ENCODE measurements at places on chromosomes 11 and 22.
A peak's percentile ranks its signal among the peaks of the same experiment; 100 is the strongest.

DNA sequence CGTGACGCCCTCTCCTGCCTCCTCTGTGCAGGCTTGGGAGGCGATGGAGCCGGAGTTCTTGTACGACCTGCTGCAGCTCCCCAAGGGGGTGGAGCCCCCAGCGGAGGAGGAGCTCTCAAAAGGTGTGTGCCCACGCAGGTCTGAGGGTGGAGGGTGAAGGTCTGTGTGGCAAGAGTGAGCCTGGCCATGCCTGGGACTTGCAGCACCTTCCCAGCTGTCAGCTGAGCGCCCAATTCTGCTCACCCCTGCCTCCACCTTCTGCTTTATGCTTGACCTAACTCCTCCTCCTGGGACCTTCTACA, 2.5 kb downstream of the PARVG start:
- DNase-seq = no peak

GRCh38 chr11:82995235-82995634, 76.5 kb downstream of the RAB30 start:
- no peak for DNase-seq

GRCh38 chr22:28706845-28707244, 27.2 kb upstream of the TTC28 start:
- DNase-seq = no peak

- DNase-seq = no peak
These were observed 1.3 kb downstream of the FAM180B start for GRCh38 chr11:47587723-47588326.

GRCh38 chr11:130315354-130315970, 745 bp upstream of the ZBTB44 start:
- no peak for DNase-seq

DNA sequence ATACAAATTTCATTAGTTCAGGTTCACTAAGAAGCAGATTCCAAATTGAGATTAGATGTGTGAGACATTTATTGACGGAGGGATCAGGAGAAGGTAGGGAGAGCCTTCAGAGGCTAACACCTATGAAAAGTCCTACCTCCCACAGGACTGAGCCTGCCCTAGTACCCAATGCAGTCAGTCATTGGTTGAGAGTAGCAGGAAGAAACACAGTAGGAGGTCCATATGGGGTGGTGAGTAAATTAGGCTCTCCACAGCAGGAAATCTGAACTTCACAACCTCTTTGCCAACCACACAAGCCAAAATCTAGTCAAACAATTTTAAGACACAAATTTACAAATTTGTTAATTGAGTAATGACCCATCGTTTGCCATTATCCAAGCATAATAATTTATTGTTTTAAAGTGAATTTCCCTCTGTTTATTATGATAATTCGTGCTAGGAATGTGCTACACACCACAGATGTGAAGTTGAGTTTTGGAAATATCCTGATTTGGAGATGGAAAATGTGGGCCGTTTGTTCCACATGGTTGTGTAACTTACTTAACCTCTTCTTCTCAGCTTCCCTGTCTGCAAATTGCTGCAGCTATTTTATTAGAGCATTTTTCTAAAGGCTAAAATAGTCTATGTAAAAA, 542.1 kb downstream of the ETS1 start:
- DNase-seq = no peak

DNA sequence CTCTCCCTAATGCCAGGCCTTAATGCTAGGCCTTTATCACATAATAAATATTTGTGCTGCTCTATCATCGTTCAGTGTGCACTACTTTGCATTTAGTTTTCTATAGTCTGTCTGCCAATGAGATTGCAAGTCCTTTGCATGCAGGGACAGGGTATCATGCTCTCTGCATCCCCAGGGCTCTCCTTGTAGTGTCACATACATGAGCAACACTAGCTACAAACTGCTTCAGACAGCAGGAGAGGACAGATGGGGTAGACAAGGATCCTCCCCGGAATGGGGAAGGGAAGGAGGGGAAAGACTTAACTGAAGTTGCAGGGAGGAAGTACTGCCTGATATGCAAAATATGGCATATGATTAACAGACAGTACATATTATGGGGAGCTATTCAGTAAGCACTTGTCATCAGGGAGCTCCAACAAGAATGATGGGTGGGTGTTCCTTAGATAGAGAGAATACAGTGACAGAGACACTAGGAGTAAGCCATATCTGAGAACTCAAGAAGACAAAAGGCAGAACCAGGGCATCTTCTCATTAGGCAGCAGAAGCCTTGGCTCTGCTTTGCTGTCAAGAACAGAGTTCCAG, 42.8 kb downstream of the ZNF202 start:
- DNase-seq = no peak

GRCh38 chr11:126385991-126386728, 30.7 kb downstream of the ST3GAL4 start:
- DNase-seq = no peak

- DNase-seq = no peak
These were observed 1041.3 kb downstream of the OPCML start for GRCh38 chr11:132490978-132491377.

- DNase-seq = peak; percentile 51
These were observed 25.7 kb downstream of the LRFN4 start for GRCh38 chr11:66882561-66883015.

Data from nucleus accumbens (tissue), 56 donors.